ENCODE measurements at places on chromosomes 1 and 21. TPM values are rescaled to one million over a fixed set of nuclear protein-coding genes. Genes with fewer than 3 reads are reported as not detected.

DNA sequence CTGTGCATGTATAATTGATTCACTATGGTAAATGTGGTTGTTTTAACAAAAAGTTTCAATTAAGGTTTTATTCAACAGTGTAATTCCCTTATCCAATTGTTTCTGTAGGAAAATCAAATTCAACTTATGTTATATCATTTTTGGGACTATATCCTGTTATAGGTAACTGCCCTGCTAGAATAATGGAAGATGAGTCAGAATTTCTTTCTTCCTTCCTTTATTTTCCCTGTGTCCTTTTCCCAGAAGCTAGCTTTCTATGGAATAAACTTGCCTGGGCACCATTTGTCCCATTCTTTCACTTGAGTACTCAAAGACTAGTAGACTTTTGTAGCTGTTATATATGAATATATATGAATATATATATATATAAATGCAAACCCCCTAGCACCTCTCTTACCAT, 301.3 kb downstream of the TM2D1 start:
- DNase-seq, result no peak

Gene EPHA2
- polyA plus RNA-seq, result 21.3 TPM

- DNase-seq, result no peak
These were observed 243.5 kb downstream of the TGFB2 start for GRCh38 chr1:218588540-218589172.

DNA sequence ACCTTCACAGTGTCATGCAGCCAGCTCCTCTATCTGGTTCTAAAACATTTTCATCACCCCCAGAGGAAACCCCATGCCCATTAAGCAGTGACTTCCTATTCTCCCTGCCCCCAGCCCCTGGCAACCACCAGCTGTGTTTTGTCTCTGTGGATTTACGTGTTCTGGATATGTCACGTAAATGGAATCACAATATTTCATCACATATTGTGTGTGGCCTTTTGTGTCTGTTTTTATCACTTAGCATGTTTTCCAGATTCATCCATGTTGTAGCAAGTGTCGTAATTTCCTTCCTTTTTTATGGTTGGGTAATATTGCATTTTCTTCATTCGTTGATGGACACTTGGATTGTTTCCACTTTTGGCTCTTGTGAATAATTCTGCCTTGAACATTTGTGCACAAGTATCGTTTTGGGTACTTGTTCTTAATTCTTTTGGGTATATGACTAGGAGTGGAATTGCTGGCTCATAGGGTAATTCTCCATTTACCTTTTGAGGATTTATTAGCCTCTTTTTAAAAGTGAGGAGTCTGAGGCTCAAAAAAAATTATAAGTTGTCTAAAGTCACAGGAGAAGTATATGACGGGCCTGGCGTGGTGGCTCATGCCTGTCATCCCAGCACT, 127.0 kb downstream of the MRPS6 start:
- DNase-seq, result no peak

- DNase-seq, result no peak
These were observed 760.1 kb upstream of the NEGR1 start for GRCh38 chr1:73042403-73042802.

- DNase-seq, result no peak
These were observed 4.6 kb downstream of the CRYBG2 start for GRCh38 chr1:26349188-26349876.

DNA sequence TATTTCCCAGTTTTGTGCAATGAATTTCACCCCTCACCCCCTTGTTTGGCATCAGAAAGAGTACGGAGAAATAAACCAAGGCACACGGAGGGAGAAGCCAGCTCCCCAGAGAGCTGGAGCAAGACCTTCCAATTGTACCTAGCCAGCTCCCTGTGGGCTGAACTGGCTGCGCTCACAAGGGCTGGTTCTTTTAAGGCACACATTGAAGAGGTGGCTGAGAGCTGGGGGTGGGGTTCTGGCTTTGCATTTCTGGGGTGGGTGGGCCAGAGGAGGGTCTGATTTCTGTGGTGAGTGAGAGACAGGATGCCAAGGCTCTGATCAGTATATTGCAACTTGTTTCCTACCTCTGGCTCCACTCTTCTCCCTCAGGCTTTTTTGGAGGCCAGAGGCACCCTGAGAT, 39.5 kb upstream of the NFASC start:
- DNase-seq, result no peak

DNA sequence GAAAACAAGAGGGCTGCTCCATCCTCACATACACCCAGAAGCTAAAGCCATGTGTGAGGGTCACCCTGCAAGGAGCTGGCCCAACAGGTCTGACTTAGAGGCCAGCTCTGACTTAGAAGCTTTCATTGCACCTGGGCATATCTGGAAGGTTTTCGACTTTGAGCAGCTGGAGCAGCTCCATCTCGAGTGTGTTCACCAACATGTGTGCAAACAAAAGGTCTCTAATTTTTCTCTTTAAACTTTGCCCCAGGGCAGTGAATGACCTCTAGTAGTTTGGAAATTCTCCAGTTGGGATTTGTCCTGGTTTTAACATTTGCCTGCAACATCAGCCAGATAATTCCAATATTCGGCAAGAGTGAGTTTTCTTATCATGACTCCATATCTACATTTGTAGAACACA, 108.3 kb downstream of the TNR start:
- no peak for DNase-seq

DNA sequence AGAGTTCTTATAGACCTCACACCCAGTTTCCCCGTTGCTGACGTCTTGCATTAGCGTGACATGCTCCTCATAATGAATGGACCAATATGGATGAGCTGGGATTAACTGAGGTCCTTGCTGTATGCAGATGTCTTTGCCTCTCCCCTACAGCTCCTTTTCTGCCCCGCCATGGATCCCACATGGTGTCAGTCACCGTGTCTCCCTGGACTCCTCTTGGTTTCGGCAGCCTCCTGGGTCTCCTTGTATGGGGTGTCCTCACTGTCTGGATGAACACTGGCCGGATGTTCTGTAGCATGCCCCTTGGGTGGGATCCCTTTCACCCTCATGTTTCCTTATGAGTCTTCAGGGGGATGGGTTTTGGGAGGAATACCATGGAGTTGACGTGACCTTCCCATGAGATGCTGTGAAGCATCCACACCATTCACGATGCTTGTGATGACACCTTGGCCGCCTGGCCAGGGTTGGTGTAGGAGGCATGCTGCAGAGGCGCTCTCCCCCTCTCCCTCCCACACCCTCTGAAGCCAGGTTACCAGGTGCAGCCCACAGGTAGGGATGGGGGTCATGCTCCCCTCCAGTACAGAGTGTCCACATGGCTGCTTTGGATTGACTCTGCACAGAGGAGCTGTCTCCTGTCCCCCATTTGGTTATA, 4.4 kb downstream of the GJC2 start:
- no peak for DNase-seq

- no peak for DNase-seq
These were observed 102.8 kb upstream of the COL24A1 start for GRCh38 chr1:86259390-86259789.

DNA sequence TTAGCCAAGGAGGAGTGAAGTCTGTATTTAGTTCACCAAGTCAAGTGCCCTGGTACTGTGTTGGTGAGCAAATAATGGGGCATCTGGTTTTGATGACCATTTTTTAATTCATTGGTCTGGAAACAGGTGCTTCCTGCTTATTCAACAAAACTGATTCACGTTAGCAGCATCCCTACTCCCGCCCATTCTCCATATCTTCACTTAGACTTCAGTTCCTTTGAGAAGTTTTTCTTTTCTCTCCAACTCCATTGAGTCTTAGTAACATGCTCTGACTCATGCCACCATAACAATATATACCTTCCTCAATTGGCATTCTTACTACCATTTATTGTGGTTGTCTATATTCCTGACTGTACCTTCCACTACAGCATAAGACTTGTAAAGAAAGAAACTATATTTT, 468.9 kb downstream of the DPYD start:
- no peak for DNase-seq

Gene GSTM5
- 39.8 TPM for polyA plus RNA-seq

Gene RAB13
- 175 TPM for polyA plus RNA-seq

Gene MYCL
- polyA plus RNA-seq, result 8.8 TPM

Measured in left renal cortex interstitium (tissue), 4 donors.